ENCODE measurements at places on chromosomes 3 and 15.

DNA sequence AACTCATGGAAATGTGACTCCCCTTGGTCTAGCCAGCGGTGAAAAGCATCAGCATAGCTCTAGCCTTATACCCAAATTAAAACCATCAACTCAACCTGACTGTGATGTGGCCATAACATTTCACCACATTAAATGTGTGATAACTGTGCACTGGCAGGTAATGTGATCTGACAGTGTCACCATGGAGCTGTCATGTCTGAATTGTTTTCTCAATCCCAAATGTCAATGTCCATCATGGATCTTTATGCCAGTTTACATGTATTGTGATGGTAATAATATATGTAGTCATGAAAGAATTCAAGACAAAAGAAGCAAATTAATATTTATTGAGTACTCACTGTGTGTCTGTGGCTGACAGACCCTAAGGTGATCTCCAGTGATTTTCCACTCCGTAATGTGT, 213.4 kb upstream of the EOMES start:
- DNase-seq: no peak

DNA sequence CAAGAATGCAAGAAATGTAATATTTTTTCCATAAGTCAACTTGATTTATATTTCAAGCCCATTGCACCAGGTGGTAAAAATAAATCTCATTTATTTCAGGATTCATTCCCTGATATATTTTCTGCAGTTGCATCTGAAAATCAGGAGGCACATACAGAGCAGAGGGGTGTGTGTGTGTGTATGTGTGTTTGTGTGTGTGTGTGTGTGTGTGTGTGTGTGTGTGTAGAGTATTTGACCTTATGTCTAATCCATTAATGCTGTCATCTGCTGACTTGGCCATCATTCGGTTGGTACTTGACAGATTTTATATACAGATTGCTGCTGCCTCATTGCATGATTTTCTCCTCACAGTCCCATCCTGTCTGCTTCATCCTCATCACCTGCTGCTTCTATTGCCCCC, 118.5 kb downstream of the SERPINI1 start:
- DNase-seq: no peak

DNA sequence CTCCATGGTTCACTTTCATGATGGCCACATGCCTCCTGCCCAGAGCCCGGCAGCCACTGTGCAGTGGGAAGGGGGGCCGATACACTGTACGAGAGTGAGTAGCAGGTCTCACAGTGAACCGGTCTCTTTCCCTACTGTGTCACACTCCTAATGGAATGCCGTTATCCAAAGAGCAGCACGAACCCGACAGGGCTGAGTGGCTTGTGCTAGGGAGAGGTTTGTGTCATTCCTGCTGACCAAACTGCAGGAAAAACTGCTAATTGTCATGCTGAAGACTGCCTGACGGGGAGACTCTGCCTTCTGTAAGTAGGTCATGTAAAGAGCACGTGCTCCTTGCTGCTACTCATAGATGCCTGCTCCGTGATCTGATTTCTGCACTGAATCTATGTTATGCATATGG, 105.1 kb downstream of the ARPP21 start:
- DNase-seq: no peak

DNA sequence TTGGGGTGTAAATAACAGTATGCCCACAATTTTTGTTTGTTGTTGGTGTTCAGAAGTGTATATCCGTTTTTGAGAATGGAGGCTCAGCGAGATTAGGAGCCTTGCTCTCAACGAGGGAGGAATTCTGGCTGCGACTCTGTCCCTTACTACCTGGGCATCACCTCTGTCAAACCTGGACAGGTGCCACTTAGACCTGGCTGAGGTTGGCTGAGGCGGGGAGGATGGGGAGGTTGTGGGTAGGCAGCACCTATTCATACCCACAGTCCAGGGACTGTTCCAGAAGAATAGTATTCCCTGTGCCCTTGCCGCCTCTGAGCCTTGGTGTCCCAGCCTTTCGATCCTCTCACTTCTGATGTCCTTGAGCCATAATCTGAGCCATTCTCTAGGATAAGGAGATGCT, 99.9 kb downstream of the LINGO1 start:
- no peak for DNase-seq

DNA sequence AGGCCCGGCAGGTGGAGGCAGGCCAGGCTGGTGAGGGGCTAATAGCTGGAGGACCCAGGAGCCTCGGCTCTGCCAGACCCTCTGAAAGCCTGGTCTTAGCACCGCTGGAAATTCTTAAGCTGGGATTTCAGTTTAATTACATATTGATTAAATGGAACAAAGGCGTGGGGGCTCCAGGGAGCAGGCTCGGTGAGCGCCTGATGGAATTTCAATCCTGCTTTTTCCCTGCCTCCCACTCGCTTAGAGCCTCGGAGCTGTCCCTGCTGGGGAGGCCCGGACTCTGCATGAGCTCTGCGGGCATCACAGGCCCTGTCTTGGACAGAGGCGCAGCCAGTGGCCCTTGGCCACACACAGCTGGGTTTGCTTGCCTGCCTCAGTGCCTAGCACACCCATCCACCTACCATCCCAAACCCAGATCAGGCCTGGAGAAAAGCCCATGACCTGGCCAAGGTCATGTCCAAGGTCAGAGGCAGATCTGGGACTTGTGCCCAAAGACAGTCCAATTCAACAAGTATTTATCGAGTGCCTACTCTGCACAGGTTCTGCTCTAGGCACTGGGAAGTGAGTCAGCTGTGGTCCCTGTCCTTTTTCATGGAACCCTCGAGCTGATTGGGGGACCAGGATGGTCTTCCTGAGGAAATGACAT, 40.6 kb downstream of the LINGO1 start:
- DNase-seq: no peak
